ENCODE measurements at places on chromosomes 5 and 9.

- DNase-seq, result no peak
- H3K4me1 ChIP-seq, result no peaks in the 10 kb centered on the region
- no peak overlapping the region for H3K4me3 ChIP-seq
- no peaks in the 10 kb centered on the region for H3K36me3 ChIP-seq
- H3K27me3 ChIP-seq, result no peaks in the 10 kb centered on the region
- no peak overlapping the region for H3K27ac ChIP-seq
These were observed 43.2 kb downstream of the MAT2B start for GRCh38 chr5:163548649-163549048.

- no peaks in the 10 kb centered on the region for H3K4me1 ChIP-seq
- H3K36me3 ChIP-seq, result peaks cover 2% of the 10 kb centered on the region
- no peak overlapping the region for H3K4me3 ChIP-seq
- no peak overlapping the region for H3K27ac ChIP-seq
- no peak for DNase-seq
- H3K27me3 ChIP-seq, result no peaks in the 10 kb centered on the region
These were observed 50.0 kb upstream of the GOLPH3 start for GRCh38 chr5:32223972-32224609.

DNA sequence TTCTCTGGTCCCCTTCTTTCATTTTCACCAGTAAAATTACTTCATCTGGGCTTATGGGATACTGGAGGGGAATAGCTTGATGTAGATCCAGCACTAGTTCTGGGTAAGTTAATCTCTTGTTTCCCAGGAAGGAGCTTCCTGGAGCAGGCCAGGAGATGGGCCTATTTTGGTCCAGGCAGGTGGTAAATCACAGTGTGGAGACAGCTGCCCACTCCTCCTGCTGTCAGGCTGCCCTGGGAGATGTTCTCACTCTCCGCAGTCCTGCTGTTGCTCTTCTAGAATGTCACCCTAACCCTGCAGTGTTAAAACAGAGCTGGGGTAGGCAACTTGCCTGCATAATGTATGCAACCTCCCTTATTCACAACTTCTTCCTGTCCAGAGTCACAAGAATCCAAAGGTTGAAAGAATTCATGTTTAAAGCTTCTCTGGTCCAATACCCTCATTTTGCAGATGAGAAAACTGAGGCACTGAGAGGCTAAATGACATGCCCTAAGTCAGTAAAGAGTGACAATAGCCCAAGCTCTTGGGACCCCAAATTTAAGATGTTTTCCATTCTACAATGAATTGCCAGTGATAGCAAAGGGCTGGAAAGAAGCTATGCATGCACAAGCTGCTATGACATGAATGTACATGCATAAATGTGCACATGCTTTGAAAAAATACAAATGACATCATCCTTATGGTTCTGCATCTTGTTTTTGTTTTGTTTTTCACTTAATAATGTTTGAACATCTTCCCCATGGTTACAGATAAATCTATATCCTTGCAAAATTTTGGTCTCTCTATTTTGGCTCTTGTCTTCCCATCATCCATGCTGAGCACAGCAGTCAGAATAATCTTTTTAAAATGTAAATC, 71.8 kb upstream of the ADRA1B start:
- H3K4me3 ChIP-seq, result no peak overlapping the region
- DNase-seq, result no peak
- H3K27me3 ChIP-seq, result no peaks in the 10 kb centered on the region
- H3K27ac ChIP-seq, result no peak overlapping the region
- no peaks in the 10 kb centered on the region for H3K36me3 ChIP-seq

GRCh38 chr9:108205276-108205675, 650.5 kb downstream of the ACTL7B start:
- H3K4me1 ChIP-seq, result no peaks in the 10 kb centered on the region
- no peak overlapping the region for H3K27ac ChIP-seq
- no peak for DNase-seq
- H3K36me3 ChIP-seq, result no peaks in the 10 kb centered on the region
- no peaks in the 10 kb centered on the region for H3K27me3 ChIP-seq
- H3K4me3 ChIP-seq, result no peak overlapping the region

DNA sequence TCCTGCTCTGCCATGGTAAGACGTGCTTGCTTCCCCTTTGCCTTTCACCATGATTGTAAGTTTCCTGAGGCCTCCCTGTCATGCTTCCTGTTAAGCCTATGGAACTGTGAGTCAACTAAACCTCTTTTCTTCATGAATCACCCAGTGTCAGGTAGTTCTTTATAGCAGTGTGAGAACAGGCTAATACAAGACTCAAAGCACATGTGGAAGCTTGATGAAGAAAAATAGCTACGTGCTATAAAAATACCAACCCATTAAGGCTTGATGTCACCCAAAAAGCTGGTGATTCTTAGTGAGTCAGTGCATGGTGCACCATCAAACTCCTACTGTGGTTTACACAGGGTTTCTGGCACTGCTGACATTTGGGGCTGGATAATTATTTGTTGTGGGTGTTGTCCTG, 332.2 kb downstream of the TMEM167A start:
- no peaks in the 10 kb centered on the region for H3K4me1 ChIP-seq
- no peak for DNase-seq
- H3K27ac ChIP-seq, result no peak overlapping the region
- no peaks in the 10 kb centered on the region for H3K36me3 ChIP-seq
- no peaks in the 10 kb centered on the region for H3K27me3 ChIP-seq
- H3K4me3 ChIP-seq, result no peak overlapping the region

DNA sequence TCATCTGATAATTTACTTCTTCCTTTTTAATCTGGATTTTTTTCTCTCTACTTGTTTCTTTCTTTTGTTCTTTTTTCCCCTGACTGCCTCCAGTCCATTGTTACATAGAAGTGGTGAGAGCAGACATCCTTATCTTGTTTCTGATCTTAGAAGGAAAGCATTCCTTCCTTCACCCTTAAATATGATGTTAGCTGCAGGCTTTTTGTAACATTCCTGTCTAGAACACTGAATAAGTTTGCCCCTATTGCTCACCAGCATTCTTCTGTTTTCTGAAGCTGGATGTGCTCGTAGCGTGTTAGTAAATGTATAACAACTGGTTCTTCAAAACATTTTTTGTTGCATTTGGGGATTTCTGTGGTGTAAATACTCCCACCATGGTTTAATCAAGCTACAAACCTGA, 136.7 kb upstream of the NFIL3 start:
- H3K4me1 ChIP-seq, result no peaks in the 10 kb centered on the region
- DNase-seq, result no peak
- H3K27ac ChIP-seq, result no peak overlapping the region
- no peaks in the 10 kb centered on the region for H3K27me3 ChIP-seq
- H3K36me3 ChIP-seq, result no peaks in the 10 kb centered on the region

DNA sequence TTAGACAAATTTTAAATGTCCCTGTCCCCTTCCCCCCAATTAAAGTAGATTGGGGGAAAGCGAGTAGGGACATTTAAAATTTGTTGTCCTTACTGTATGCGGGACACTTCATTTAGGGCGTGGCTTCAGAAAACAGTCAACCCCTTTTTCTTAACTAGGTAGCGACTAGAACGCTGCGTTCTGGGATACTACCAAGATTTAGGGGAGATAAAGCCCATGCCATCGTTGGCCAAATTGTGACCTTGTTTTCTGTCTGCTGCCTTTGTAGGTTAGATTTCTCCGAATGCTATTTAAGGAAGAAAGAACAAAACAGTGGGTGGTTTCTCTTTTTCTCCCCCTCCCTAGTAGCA, 1.2 kb downstream of the CKS2 start:
- peaks cover 28% of the 10 kb centered on the region for H3K4me1 ChIP-seq
- no peaks in the 10 kb centered on the region for H3K27me3 ChIP-seq
- H3K4me3 ChIP-seq, result peak overlapping the region; percentile 80

DNA sequence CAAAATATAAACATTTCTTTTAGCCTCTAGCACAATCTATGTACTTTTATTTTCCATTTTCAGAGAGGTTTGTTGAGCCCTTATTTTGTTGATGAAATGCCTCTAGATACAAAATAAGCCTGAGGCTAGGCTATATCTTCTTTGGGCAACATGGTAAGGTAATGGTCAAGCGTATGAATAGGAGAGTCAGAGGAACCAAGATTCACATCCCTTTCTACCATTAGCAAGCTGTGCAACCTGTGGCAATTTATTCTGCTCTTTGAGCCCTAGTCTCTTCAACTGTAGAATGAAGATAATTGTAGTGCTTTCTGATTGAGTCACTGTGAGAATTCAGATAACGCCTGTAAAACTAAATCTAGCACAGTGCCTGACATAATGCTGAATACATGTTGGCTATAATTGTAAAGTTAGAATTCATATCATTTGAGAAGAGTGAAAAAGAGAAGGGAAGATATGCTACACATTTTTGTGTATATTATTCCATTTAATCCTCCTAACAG, 412.5 kb downstream of the CCDC171 start:
- no peaks in the 10 kb centered on the region for H3K4me1 ChIP-seq
- no peak overlapping the region for H3K27ac ChIP-seq
- no peaks in the 10 kb centered on the region for H3K36me3 ChIP-seq
- no peak for DNase-seq
- no peak overlapping the region for H3K4me3 ChIP-seq

DNA sequence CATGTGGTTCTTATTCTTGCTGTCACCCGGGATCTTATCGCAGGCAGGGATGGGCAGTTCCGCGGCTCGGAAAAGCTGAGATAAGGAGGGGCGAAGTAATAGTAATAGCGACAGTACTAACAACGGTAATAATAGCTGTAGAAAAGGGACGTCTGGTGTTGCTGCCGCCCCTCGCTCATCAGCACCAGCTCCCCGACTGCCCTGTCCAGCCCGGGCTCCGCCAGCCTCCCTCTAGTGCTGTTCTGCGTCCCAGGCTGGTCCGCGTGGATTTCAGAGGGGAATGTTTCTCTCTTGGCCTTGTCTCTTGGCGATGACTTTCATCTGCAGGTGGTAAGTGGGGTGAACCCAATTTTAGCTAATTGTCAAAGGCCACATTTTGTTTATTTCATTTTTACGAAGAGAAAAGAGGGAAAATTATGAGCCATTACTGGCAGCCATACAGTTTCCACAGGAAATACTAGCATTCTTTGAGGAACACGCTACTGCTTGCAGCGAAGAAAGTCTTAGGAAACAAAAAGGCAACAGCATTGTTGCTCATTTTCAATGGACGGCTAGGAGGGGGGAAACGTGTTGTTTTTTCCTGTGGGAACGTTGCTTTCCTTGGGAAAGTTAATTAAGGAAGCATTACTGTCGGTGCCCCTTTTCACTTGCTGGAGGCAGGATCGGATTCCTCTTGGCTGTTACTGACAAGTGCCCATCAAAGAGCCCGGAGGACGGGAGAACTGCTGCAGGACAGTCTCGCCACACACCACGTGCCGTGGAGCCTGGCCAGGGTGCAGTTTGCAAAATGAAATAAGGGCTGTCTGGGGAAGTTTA, 762 bp downstream of the SNCAIP start:
- peaks cover 17% of the 10 kb centered on the region for H3K27me3 ChIP-seq
- H3K36me3 ChIP-seq, result no peaks in the 10 kb centered on the region
- H3K4me3 ChIP-seq, result no peak overlapping the region

- no peak overlapping the region for H3K4me3 ChIP-seq
- no peaks in the 10 kb centered on the region for H3K27me3 ChIP-seq
- no peak overlapping the region for H3K27ac ChIP-seq
- no peaks in the 10 kb centered on the region for H3K4me1 ChIP-seq
- DNase-seq, result no peak
- no peaks in the 10 kb centered on the region for H3K36me3 ChIP-seq
These were observed 69.1 kb upstream of the GABRA1 start for GRCh38 chr5:161778796-161779195.

DNA sequence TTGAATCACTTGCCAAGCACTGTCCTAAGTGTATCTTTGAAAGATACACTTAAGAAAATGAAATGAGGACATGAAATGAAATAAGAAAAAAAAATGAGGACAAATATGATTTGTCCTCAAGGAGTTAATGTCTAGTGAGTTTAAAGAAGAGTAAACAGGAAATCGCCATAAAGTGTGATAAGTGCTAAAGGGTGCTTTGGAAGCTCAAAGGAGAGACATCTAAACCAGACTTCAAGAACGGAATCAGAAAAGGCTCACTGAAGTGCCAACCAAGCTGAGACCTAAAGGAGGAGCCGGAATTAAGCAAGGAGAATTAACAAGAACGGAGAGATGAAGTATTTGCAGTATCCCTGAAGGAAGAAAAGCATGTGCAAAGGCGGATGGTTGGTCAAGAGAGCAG, 200.8 kb downstream of the CWC27 start:
- no peak overlapping the region for H3K27ac ChIP-seq
- H3K36me3 ChIP-seq, result peaks cover 8% of the 10 kb centered on the region
- no peaks in the 10 kb centered on the region for H3K27me3 ChIP-seq

DNA sequence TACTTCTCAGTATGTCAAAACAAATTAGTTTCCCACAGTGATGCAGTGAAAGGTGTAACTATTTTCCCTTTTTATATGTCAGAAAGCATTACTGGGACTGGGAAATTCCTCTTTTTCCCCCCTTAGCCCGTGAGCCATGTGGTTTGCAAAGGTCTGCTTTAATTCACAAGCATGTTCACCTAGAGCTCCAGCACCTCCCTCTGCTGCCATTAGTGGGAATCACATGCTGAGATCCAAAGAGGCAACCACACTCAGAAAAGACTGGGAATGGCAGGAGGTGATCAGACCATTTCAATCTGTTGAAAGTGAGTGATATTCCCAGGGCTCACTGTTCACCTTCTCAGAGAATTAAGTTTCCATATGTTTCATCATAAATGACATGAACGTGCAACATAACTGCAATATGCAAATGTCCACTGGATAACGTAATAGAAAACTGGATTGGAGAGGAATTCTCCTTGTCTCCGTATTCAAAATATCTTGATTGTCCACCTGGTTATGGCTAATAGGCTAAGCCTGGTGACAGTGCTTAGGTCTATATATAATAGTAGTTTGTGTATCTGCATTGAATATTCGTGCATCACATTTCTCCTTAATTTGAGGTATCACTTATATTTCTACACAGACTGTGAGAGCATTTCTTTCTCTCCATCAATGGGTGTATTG, 703.5 kb upstream of the WWC1 start:
- H3K27me3 ChIP-seq, result no peaks in the 10 kb centered on the region
- no peaks in the 10 kb centered on the region for H3K4me1 ChIP-seq
- no peaks in the 10 kb centered on the region for H3K36me3 ChIP-seq
- H3K27ac ChIP-seq, result no peak overlapping the region
- DNase-seq, result no peak

DNA sequence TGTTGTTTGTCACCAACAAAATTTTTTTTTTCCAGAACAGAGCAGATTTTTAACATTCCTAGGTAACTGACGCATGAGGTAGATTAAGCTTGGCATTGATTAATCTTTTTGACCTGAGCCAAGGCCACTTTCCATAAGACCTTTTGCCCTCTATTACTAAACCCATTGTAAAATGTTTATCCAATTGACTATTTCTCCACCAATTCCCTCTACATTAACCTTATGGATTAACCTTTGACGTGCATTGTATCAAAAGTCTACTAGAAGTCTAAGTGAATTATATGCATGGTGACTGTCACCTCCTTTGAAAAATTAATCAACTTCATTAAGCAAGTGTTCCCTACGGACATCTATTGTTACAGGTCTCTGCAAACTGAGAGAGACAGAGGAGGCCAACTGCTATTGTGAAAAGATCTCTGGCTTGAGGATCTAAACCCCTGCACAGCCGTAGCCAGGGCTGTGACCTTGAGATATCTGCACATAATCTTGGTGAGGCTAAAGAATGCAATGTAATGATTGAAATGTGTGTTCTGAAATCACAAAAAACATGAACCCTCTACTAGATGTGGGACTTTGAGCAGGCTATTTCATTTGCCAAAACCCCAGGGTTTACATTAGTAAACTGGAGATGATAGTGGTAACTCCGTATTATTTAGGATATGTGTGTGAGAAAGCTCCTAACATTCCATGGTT, 632.2 kb downstream of the TLR4 start:
- DNase-seq, result no peak
- H3K4me3 ChIP-seq, result no peak overlapping the region
- no peaks in the 10 kb centered on the region for H3K27me3 ChIP-seq
- no peaks in the 10 kb centered on the region for H3K4me1 ChIP-seq
- no peaks in the 10 kb centered on the region for H3K36me3 ChIP-seq
- H3K27ac ChIP-seq, result no peak overlapping the region

Data from B cell (primary cell).